DND-41 (cell line): ENCODE measurements at places on chromosomes 16 and 17.

DNA sequence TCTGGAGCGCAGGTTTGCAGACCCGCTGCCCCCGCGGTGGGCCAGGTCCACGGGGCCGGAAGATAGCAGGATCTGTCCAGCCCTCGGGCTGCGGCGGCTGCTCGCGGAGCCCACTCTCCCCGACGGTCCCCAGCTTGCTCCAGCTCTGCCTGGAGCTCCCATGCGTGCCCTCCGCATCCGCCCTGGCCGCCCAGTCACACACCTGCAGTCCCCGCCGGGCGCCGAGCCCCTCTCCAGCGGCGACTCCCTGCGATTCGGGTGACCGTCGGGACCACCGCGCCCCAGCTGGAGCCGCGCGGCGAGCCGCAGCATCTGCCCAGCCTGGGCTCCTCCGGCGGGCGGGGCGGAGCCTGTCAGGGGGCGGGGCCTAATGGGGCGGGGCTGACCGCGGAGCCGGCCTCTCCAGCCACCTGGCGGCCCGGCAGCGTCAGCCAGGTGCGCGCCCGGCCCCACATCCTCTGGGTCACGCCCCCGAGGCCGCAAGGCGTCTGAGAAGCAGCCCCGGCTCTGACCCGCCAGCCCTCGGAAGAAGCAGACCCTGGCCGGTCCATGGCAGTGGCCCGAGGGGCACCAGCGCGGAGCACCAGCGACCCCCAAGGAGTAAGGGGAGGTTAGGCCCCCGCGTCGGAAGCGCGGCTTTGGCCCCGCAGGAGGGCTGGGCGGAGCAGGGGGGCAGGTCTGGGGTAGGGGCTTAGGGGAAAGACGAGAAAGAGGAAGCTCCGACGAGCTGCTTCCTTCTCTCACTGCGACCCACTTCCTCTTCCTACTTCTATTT, at the start of gene PIK3R5:
PIK3R5 (minus strand) TSS at position 314 of the 775 bp plus-strand sequence. CDS start 54,213 bp downstream, outside the sequence.
- DNase-seq, result peak; percentile 78

GRCh38 chr17:80519091-80519781, 25.4 kb upstream of the RPTOR start:
- DNase-seq, result no peak

DNA sequence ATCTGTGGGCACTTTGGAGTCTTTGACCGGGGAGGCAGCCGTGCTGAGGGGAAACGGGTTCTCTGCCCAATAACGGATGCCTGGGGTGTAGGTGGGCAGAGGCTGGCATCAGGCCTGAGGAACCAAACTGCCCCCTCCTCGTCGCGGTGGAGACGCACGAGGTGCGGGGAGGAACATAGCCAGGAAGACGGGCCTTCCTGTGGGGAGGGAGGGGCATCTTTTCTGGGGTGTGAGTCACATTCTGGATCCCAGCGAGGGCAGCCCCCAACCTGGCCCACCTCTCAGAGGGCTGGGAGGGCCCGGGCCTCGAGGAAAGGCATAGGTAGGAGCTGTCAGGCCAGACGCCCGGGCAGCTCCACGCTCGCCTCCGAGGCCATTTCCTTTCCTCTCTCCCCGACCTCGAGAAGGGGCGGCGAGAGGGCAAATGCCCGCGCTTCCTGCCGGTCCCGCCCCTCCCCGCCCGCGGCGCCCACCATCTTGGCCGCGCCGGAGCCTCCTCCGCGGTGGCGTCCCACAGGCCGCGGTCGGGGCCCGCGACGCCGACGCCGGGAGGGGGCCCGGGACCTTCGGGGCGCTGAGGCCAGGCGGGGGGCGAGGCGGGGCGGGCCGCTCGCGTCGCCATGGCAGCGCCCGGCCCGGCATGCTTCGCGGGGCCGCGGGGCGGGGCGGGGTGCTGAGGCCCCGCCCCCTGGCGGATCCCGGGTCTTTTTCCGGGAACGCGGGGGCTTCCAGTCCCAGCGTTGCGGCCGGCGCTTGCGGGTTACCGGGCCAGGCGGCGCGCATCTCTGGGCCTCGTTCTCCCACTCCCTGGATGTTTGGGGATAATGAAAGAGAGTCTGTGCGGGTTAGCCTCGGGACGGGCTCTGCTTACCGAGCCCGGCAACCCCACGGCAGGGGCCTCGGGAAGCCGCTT, 13.2 kb downstream of the RAI1 start:
- DNase-seq, result peak; percentile 78

- no peak for DNase-seq
Observed at GRCh38 chr17:82213251-82214011, 789 bp upstream of the CCDC57 start.

GRCh38 chr16:30949650-30950515, 1.0 kb downstream of the ORAI3 start:
- DNase-seq, result peak; percentile 75

DNA sequence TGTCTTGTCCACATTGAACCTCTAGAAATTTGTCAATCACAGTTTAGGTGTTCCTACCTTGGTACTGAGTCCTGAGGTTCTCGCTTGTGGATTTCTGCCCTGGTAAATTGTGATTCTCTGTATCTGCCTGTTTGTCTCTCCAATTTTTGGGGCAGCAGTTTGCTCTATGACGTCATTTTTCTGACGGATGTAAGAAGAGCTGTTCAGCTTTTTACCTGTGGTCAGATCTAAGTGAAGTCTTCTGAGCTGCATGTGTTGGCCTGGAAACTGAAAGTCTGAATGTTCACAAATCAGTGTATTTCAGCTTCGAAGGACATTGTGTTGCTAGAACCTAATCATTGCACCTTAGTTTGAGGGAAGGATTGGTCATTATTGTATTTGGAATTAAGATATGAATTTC, 63.4 kb downstream of the BCAS3 start:
- no peak for DNase-seq

GRCh38 chr17:49104511-49105074, 28.0 kb upstream of the B4GALNT2 start:
- DNase-seq, result no peak

- DNase-seq, result no peak
Observed at GRCh38 chr17:71883258-71883657, 237.6 kb upstream of the SOX9 start.

DNA sequence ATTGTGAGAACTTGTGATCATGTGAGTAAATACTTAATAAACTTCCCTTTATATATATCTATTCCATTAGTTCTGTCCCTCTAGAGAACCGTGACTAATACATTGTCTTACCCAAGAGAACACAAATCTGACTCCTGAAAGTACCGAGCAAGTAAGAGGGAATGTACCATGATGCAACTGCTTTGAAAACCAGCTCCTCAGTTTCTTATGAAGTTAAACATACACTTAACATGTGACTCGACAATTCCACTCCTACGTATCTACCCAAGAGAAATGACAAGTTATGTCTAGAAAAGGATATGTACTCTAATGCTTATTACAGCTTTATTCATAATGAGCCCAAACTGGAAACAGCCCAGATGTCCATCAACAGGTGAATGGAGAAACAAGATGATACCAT, 8.8 kb upstream of the GJD3 start:
- no peak for DNase-seq

DNA sequence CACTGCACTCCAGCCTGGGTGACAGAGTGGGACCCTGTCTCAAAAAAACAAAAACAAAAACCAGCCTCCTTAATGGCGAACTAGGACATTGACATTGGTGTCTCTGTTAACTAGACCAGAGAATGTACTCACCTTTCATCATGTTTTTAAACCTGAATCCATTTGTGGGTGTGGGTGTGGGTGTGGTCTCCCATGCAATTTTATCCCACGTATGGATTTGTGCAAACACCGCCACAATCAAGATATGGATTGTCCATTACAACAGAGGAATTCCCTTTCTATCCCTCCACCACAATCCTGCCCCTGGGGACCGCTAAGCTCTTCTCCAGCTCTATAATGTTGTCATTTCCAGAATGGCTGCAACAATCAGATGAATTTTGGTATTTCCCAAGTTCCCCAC, 49.9 kb downstream of the DNAH17 start:
- no peak for DNase-seq

GRCh38 chr17:12603566-12603965, 62.1 kb upstream of the MYOCD start:
- DNase-seq, result no peak

DNA sequence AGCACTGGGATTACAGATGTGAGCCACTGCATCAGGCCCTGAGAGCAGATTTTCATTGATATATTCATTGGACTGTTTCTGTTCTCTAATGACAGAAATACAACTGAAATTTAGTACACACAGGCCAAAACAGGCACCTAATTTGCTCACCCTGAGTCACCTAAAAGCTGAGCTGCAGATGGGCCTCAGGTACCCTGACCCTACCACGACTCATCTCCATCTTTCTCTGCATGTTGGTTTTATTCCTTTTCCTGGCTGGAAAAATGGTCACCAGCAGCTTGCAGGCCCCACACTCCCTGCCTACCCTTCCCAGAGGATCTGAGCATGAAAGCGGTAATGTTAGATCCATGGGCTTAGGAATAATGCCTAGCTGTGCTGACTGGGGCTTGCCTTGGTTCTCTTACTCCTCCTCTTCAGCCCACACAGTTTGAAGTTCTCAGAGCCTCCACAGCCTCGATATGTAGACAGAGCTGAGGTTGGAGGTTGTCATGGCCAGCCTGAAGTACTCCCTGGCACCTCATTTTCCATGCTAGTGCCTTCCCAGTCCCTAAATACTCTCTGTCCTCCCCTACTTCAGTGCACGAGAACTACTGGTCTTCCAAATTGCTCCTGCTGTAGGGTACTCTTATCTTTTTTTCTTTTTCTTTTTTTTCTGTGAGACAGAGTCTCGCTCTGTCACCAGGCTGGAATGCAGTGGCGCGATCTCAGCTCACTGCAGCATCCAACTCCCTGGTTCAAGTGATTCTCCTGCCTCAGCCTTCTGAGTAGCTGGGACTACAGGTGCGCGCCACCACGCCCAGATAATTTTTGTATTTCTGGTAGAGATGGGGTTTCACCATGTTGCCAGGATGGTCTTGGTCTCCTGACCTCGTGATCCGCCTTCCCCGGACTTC, 51.1 kb downstream of the CENPV start:
- DNase-seq, result no peak

DNA sequence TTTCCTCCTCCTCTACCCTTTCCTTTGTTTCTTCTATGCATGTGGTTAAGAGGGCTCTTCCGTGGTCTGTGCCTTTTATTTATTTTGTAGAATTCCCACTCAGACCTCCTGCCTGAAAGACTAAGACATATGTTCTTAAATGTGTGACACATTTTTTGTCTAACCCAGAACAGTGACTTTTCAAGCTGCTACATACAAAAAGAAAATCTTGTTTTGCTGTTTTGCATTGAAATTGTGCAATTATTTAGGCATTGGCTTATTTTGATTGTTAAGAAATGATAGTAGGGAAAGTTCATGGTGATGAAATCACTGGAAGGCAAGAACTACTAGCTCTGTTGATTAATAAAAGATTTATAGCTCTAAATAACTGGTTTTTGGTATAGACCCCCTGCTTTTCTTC, 76.8 kb downstream of the TUBD1 start:
- DNase-seq, result no peak

DNA sequence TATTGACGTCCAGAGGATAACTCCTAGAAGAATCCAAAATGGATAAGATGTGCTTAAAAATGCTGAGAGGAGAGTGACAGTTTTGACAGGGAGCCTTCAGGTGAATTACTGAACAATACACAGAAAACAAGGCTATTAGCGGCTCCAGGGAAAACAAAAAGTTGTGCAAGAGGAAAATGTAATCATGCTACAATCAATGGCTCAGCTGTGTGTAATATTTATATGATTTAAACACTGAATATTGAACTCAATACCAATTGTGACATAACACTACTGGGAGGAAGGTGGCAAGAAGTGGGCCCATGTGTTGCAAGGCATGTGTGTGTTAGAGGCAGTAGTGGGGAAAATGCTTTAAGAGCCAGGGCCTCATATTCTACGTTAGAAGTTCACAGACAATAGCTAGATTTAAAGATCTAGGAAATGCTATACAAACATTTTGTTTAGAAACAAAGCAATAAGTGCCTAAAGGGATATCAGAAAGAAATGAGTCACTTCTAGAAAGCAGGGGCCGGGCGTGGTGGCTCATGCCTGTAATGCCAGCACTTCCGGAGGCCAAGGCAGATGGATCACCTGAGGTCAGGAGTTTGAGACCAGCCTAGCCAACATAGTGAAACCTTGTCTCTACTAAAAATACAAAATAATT, 253.2 kb upstream of the IRX5 start:
- DNase-seq, result no peak

GRCh38 chr17:44906010-44906646, 6.9 kb upstream of the EFTUD2 start:
- DNase-seq, result no peak

DNA sequence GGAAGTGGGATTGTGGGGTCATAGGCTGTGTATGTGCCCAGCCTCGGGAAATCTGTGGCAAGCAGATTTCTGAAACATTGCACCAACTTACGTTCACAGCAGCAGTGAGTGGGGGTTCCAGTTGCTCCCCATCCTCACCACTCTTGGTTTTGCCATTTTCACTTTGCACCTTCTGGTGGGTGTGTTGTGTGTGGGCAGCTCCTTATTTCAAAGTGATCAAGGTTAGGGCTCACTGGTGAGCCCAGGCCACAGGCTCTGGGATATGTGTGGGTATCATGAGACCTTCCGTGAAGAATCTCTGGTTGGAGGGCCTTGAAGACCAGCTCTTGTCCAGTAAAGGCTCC, 29.5 kb upstream of the PRM1 start:
- DNase-seq, result no peak

DNA sequence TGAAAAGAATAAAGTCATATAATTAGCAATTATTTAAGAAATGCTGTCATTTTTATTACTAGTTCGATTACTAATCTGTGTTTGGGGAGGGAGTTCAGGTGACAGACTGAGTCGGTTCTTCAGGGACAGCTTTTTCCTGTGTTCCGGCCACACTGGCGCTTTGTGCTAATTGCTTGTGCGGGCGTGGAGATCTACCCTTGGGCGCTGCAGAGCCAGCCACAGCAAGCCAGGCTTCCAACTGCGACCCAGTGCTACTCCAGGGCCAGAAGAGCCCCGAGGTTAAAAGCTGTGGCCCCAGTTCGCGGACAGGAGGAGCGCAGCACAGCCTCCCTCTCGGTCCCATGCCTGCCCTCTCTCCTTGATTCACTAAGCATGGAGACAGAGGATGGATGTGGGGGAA, 6.5 kb upstream of the OR2C1 start:
- DNase-seq, result no peak

- no peak for DNase-seq
Observed at GRCh38 chr16:85528528-85529387, 84.4 kb upstream of the GSE1 start.

DNA sequence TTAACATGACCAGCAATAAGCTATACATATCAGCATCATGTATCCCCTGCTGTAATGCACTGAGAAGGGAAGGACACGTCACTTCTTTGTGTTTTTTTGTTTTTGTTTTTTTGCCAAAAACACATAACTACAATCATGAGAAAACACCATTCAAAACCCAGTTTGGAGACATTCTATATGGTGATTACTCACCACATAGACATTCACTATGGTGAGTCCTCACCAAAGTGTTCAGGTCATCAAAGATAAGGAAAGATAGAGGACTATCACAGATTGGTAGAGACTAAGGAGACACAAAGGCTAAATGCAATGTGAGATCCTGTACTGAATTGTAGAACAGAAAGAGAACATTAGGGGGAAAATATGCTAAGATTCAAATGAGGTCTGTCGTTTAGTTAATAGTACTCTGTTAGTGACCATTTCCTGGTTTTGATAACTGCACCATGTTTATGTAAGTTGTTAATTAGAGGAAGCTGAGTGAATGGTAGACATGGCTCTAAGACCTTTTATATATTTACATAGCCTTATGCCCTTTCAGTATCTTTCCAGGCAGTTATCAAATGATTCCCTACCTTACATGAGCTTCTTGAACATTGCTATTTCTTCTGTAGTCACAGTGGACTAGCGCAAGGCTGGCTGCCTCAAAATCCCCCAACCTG, 46.6 kb downstream of the PIK3R5 start:
- no peak for DNase-seq
